ENCODE measurements at places on chromosomes 7 and 10.

DNA sequence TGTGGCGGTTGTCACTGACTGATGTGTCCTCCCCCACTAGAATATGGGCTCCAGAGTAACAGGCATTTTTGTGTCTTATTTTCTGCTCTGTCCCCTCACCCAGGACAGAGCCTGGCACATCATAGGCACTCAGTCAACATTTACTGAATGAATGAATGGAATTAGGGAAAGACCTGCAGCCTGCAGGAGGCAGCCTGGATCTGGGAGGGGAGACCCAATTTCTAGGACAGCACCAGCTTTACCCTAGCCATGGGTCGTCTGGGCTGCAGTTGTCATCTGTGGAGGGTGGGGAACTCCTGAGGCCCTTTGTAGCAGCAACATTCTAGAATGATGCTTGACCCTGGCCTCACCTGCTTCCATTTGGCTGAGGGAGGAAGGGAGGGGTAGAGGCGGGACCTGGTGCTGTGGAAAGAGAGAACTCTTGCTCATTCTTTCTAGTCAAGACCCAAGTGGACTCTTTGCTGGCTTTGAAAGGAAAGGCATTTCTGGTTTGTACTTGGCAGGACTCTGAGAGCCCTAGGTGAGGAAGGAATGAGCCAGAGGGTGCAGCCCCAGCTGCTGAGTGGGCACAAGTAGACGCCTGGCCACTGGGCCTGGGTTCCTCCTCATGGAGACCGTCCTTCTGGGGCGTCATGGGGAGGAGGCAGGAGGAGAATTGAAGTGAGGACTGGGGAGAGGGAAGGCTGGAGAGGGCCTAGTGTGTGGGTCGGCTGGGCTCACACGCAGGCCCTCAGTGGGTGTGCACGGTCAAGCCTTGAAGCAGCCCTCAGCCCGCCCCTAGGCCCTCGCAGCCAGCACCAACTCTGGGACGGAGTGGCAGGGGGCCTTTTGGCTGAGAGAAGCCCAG, 8.9 kb downstream of the FGF8 start:
- DNase-seq = no peak

DNA sequence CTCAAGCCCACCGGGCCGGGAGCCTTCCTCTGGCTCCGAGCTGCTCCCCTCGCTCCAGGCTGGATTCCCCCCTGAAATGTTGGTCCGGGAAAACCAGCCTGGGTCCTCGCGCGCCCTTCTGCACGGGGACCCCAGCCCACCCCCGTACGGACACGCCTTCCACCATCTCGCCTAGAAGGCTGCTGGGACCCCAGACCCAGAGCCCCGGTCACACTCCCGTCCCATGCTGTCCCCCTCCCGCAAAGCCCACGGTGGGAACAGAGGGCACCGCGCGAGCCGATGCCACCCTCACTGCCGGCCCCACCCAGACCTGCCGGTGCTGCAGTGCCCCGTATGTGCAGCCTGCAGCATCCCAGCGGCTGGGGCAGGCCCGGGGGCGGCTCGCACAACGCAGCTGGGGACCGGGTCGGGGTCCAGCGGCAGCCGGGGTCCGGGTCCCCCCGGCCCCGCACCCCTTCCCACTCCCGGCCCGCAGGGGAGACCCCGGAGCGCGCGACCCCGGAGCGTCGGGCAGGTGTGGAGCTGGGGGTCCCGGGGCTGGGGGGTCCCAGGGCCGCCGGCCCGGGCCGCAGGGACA, 871 bp downstream of the SPOCK2 start:
- no peak for DNase-seq

DNA sequence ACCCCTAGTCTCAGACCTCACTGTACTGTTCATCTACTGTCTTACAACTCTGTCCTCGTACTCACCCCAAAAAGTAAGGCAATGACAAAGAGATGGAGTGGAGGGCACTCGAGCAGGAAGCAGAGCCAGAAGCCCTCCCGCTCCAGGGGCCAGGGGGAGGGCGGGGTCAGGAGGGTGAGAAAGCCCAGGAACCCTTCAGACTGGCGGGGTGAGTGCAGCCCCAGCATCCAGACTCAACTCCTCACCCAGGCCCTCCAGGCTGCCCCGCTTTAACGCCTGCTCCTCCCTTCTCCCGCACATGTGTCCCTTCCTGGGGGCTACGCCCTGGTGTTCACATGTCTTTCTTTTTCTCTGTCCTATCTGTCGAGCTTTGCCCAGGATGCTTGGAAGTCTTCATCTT, 66.1 kb downstream of the CALML3 start:
- no peak for DNase-seq

DNA sequence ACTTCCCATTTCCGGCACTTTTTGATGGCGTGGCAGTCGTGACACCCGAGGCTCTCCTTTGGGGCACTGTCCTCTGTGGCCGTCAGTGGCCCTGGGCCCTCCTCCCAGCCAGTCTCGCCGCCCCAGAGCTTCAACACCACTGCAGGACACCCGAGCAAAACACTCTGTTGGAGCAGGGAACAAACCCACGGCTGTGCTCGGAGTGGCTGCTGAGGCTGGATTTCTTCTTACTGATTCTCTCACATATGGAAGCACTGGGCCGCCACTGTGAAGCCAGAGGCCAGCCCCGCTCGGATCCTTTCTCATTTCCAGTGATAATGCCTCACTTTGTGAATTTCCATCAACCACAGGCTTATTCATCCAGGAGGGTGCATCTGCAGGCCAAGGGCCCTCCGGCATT, 58.2 kb upstream of the CYTH3 start:
- DNase-seq = no peak

DNA sequence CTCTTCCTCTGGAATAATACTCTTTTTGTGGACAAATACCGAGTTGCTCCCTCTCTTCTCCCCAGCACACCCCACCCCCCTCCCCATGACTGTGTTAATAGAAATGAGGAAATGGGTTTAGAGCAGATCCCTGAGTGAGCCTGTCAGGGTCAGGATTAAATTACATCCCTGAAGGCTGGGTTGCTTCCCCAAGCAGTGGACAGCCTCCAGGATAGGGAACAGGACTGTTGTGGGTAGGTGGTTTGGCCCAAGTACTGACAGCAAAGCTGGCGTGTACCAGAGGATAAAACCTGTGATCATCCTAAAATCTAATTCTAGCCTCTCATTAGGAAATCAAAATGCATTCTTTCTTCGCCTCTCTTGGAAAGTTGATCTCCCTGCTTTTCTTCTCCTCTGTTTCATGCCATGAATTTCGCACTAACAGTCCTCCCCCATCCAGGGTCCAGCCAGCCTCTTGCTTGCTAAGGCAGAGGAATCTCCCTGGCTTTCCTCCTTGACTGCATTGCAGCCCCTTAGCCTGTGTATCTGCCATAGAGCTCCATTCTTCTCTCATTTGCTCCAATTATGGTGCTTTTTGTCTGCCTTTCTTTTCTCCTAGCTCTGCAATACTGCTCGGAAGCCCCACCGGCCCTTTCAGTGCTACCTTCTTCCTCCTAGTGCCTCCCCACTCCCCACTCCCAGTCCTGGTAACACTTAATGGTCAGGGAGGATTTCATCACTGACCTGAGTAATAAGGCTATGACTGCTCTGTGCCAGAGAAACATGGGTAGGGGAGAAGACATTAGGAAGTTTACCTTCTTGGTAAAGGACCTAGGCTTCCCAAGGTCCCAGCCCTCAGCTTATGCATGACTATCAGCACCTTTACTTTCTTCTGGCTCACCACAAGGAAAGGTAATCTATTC, 8.4 kb downstream of the LRRC4 start:
- DNase-seq = no peak
